ENCODE measurements at places on chromosomes 3 and 15.

- no peak for DNase-seq
These were observed 7.7 kb downstream of the MAPKAPK3 start for GRCh38 chr3:50624634-50625033.

- no peak for DNase-seq
These were observed 516.7 kb upstream of the CFAP20DC start for GRCh38 chr3:59566481-59566975.

DNA sequence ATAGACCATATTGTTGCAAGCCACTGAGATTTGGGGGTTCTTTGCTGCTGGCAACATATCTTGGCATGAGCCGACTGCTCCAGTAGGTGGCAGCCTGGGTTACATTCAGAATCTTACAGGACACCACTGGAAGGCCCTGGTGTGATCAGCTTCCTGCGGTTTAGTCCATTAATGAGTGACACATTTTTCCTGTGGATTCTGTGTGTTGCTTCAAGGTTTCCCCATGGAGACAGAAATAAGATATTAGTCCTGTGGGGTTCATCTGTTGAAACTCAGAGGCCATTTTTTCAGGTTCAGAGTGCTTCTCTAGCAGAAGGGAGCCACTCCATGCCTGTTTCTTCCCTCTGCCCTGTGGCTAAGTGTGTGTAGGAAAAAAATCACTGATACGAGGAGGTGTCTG, 116.2 kb downstream of the MFSD1 start:
- no peak for DNase-seq

DNA sequence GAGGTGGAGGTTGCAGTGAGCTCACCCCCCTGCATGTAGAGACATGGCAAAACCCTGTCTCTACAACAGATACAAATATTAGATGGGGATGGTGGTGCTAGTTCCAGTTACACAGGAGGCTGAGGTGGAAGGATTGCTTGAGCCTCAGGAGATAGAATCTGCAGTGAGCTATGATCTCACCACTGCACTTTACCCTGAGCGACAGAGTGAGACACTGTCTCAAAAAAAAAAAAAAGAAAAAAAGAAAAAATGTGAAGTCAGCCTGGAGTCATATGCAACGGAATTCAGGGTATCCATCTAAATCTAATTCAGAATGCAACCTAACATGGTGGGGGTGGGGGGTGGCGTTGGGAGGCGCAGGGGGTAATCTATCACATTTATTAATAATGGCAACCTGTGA, 37.1 kb upstream of the NR2F2 start:
- no peak for DNase-seq

GRCh38 chr15:78316283-78317083, 17.1 kb upstream of the SKIC8 start:
- no peak for DNase-seq

- DNase-seq: no peak
These were observed 70.3 kb upstream of the PPP2R3A start for GRCh38 chr3:135895106-135895733.

Data from stimulated activated CD8-positive, alpha-beta memory T cell treated with anti-CD3 and anti-CD28 coated beads, Interleukin-7, amount 100 ng/mL, for 1 hour (primary cell).